Activated CD8-positive, alpha-beta memory T cell treated with anti-CD3 and anti-CD28 coated beads for 1 hour (primary cell): ENCODE measurements at places on chromosomes 13 and 19.

DNA sequence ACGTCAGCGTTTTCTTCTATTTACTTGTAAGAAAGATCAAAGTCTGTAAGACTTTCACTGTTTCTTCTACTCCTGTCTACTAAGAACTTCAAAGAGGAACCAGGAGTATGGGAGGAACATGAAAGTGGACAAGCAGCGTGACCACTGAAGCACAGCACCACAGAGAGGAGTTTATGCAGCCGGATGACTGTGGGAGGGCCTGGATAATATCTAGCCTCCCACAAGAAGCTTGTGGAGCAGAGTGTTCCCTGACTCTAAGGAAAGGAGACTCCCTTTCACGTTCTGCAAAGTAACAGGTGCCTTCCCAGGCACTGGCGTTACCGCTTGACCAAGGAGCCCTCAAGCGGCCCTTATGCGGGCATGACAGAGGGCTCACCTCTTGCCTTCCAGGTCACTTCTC, 83.6 kb upstream of the PDCD5 start:
- no peak for DNase-seq

DNA sequence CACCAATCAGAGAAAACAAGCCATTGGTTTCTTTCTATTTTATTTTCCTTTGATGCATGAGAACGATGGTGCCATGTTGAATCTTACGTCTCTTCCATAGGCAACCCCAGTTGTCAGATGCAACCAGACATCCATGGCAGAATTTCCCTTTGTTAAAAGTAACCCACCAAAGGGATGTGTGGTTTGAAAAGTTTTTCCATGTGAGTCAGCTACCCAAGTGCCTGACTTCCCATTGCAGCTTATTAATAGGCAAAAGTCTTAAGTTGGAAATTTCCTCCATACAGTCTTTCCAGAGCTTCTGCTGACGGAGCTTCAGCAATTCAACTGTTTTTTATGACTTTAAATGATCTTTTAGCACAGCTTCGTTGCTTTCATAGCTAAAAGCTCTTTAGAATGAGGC, 73.8 kb upstream of the FAM216B start:
- no peak for DNase-seq

DNA sequence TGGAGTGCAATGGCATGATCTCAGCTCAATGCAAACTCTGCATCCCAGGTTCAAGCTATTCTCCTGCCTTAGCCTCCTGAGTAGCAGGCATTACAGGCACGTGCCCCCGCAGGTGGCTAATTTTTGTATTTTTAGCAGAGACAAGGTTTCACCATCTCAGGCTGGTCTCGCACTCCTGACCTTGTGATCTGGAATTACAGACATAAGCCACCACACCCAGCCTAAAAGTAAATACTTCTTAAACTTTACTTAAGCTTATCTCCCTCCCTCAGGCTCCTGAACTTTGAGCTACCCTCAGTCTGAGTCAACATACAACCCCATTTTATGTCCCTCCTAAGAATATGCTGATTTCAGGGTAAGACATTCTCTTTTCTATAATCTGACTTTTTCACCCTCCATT, 66.1 kb downstream of the ZNF486 start:
- no peak for DNase-seq

DNA sequence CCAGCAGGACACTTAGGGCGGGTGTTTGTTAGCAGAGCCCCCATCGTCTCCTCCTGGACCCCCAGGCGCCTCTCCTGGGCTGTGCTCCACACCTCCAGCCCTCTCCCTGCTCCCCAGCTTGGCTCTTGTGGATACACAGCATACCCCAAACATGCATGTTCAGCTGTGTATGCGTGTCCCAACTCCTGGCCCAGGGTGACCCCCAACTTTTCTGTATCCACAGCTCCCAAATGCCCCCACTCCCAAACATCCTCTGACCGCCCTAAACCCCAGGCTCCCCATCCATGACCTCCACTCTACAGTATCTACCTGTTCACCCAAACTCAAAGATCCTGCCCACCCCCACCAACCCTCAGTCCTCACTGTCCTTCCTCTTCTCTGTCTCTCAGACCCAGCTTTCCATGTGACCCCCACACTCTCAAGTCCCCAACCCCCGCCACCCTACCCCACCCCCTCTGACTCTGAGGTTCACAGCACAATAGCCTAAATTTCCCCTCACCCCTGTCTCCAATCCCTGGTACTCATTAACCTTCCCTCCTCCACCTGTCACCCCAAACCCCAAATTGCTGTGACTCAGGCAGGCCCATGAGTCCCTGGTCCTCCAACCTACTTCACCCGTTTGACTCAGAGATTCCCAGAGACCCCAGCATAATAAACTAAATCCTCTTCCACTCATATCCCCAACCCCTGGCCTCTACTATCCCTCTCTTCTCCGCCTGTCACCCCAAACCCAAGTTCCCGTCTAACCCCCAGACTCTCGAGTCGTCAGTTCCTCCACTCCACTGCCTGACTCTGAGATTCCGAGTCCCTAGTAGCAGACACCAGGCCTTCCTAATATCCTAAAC, 968 bp downstream of the UBE2M start:
- no peak for DNase-seq

- DNase-seq, result no peak
Measured at GRCh38 chr19:38852231-38853044, 2.7 kb upstream of the HNRNPL start.

DNA sequence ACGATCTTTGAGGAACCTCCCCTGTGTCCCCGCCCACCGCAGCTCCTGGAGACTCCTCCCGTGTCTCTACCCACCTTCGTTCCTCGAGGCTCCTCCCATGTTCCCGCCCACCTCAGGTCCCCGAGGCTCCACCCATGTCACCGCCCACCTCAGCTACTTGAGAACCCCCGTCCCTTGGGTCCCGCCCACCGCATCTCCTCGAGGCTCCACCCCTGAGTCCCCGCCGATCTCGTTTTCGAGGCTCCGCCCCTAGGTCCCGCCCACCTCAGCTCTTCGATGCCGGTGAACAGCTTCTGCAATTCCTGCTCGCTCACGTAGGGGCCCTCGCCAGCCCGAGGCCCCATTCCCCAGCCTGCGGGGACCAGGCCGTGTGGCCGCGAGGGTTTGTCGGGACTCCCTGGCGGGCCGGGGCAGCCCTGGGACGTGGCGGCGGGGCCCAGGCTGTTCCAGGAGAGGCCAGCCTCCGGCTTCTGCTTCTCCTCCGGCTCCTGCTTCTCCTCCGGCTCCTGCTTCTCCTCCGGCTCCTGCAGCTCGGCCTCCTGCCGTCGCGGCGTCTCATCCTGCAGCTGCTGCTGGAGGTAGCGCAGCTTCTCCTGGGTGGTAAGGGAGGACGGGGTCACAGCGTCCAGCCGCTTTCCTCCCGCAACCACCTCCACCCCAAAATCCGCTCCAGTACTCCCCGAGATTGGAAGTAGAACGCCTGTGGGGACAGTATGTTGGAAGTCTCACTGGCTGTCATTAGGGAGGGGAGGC, 16.7 kb downstream of the TSKS start:
- peak; percentile 14 for DNase-seq
